ENCODE measurements at places on chromosomes 12 and 14. TPM values are rescaled to one million over a fixed set of nuclear protein-coding genes. Genes with fewer than 3 reads are reported as not detected.

PUS1 gene
- 9.9 TPM for total RNA-seq

P2RX2 gene
- not detected for total RNA-seq

ANKRD33 gene
- total RNA-seq = not detected

KRT71 gene
- total RNA-seq = not detected

Measured in cardiac atrium fibroblast (primary cell).